ENCODE measurements at places on chromosomes 2 and 18.

- DNase-seq = no peak
These were observed 107.8 kb downstream of the MBD2 start for GRCh38 chr18:54116541-54117257.

- DNase-seq = peak; percentile 86
These were observed 77.7 kb upstream of the SMAD2 start for GRCh38 chr18:48007955-48008701.

- no peak for DNase-seq
These were observed 68.7 kb upstream of the STK39 start for GRCh38 chr2:168316073-168316440.

DNA sequence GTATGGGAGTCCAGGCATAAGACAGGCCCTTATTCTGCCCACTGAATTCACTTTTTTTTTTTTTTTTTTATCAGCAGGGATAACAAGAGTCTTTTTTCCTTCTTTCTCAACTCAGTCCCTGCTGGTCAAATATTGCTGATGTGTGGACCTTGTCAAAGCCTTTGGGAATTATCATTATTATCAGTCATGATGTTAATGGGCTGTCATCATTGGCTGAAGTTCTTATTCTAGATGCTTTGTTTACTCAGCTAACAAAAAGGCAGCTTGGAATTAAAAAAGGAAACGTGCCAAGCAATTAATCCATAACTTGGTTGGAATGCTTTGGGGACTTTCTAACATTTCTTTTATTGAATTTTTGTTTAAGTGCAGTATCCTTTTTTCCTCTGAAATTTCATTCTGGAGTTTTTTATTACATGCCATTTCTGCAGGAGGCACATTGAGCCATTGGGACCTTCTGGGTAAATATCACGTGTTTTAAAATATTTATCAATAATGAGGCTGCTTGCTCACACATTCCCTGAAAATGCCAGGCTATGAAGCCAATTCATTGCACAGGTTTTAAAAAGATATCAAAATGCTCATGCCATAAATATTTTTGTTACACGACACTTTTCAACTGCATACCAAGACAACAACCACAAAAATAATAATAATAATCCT lies 246.3 kb downstream of the TXNL1 start:
- DNase-seq = no peak

- DNase-seq = no peak
These were observed 395.7 kb upstream of the SALL3 start for GRCh38 chr18:78583739-78584458.

DNA sequence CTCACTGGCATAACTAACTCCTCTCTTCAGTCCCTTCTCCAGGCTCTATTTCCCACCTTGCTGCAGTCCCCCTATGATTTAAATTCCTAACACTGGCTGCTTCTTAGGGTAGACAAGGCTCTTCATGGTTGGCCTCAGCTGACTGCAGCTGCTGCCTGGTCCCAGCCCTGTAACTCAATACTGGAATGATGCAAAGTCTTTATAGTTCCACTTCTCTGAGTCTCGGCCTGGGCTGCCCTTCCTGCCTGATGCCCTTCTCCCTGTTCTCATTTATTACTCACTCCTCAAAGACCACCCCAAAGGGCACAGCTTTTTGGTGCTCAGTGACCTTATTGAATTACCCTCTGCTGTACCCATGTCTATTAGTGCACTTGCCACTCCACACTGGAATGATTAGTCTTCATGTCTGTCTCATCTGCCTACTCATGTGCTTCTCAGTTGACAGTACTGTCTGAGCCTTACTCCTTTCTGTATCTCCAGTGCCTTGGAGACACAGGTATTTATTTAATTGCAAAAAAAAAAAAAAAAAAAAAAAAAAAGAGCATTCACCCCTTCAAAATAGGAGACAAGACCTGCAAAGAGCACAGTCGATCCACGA lies 199.4 kb upstream of the REV1 start:
- no peak for DNase-seq

DNA sequence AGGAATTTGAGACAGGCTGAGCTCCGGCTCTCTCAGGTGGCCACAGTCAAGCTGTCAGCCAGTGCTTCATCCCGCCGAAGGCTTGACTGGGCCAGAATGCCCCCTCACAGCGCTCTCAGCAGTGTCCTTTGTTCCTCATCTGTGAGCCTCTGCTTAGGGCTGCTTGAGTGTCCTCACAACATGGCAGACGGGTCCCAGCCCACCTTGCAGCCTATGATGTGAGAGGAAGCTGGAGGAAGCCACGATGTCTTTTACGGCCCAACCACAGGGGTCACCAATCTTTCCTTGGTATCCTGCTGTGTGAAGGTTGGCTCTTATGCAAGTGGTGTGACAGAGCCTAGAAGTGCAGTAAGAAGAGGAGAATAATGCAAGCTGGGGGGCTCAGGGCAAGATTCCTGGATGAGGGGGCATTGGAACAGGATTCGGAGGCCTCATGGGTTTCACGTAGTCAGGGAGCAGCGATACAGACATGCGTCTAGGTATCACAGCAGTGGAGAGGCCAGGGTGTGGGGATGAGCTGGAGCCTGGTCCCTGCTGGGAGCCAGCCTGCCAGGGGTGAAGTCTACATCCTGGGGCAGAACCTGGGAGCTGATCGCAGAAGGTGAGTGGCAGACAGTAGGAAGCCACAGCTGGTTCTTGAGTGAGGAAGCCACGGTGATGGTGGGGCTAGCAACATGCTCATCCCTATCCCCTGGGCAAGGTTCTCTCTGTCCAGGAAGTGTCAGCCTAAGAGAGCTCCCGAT lies 234.1 kb downstream of the GLI2 start:
- DNase-seq = no peak

DNA sequence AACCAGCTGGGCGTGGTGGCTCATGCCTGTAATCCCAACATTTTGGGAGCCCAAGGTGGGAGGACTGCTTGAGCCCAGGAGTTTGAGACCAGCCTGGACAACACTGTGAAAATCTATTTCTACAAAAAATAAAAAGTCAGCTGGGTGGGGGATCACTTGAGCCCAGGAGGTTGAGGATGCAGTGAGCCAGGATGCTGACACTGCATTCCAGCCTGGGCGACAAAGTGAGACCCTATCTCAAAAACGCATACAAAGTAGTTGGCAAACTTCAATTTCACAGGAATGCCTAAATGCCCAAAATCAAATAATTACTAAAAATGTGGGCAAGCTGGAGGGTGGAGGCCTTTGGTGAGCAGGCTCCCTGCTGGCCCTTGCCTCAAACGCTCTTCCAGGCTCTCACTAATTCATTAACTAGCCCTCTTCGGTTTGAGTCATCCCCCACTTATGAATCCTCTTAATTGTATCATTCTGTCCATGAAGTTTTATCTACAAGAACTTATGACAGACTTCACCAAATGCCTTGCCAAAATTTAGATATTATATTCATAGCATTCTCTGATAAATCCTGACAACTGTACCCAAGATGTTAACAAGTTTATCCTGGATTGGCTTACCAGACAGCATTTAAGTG lies 68.7 kb upstream of the ZFP36L2 start:
- no peak for DNase-seq

DNA sequence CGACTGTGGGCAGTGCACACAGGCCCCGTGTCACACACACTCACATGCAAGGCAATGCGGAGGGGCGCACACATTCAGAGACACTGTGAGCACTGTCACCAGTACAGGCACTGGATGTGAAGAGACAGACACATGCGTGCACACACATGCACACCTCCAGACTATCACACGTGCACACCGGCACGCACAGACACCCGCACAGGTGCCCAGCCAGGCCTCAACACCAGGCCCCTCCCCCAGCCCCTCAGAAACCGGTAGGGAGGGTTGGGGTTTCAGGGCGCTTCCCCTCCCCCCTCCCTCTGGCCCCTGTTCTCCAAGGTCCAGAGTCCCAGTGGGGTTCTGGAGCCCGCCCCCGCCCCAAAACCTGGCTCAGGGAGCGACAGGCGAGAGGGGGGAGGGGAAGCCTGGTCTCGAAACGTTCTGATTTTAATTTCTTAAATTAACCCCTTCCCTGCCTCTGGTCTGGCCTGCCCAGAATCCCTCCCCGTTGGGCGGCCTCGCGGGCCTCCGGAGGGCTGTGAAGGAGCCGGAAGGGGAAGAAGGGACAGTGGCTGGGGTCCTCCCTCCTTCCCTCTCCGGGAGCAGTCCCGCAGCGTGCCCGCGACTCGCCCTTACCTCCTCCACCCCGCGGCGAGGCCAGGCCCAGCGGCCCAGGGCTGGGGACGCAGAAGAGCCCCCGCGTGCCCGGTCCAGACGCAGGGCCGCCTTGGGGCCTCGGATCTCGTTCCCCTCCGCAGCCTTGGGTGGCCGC lies 558 bp downstream of the FBXO41 start:
- no peak for DNase-seq

GRCh38 chr2:27003857-27004256 lies 28.9 kb upstream of the TMEM214 start:
- no peak for DNase-seq

DNA sequence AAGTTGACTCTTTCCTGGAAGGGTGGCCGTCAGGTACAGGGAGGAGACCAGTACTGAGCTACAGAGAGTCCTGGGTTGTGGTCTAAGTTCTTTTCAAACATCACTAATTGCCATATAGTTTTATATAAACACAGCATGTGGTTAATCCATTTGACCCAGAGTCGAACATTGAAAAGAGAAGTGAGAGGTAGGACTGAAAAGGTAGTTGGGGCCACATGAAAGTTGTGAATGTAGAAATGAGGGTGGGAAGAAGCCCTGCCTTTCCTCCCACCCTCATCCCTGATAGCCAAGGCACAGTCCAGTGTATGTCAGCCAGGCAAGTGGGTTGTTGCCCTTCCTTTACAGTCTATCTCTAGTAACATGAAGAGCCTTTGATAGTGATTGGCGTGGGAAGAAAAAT lies 4.4 kb downstream of the DDX18 start:
- no peak for DNase-seq

- no peak for DNase-seq
These were observed 75.4 kb downstream of the CSRNP3 start for GRCh38 chr2:165544897-165545296.

- DNase-seq = no peak
These were observed 107.4 kb downstream of the TMEM200C start for GRCh38 chr18:5787936-5788335.

DNA sequence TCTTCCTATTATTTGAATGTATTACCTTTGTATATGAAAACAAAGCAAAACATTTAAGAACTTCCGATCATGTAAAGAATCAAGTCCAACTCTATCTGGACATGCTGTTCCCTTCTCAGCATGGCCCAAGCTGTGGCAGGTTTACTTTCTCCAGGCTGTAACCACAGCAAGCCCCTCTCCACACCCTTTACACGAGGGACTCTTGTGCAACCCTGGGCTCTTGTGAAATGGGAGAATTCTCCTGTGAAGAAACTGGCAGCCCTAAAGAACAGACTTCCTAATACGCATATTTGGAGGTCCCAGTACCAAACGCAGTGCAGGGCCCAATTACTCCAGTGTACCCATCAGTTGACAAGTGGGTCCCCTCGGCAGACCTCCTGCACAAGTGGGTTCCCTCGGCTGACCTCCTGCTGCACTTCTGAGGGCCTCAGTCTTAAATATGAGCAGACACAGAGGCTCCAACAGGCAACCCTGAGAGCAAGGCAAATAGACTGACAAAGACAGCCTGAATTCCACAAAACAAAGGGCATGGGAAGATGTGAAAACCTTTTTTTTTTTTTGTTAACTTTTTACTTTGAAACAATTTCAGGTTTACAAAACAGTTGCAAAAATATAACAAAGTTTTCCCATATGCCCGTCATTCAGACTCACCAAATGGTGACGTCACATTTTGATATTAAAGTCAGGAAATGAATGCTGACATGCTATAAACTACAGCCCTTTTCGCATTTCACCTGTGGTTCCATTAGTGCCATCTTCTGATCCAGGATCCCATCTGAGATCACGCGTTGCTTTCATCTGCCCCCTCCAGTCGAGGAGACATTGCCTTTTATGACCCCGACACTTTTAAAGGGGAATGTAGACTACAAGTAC lies 78.2 kb downstream of the FBXO15 start:
- DNase-seq = no peak

GRCh38 chr2:240439698-240440151 lies 4.3 kb downstream of the GPC1 start:
- DNase-seq = no peak

- no peak for DNase-seq
These were observed 89.4 kb upstream of the SLC38A11 start for GRCh38 chr2:165044505-165045303.

DNA sequence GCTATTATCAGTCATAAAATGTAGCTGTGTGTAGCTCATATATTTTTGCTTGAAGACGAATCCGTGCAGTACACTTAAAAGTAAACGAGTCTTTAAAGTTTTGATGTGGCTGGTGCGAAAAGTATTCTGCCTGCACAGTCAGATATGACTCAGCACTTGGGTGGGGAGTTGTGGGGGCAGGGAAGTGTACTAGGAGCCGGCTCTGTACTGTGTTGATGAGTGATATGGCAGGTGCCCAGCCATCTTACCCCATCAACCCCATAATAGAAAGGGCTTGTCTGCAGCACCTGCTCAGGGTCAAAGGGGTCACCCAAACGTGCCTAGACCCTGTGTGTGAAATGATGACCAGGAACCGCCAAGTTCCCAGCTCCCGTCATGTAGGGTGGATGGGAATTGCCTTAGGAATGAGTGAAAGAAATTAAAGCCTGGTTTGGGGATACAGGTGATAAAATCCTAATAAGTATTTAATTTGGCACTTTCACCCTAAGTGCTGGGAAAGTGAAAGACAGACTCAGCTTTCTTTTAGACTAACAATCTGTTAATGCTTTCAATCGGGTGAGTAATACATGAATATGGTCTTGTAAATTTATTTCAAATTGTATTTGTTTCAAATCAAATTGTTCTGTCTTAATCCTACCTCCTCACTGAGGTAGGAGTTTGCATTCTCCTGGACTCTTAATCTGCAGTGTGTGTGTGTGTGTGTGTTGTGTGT lies 48.0 kb downstream of the BCL2L11 start:
- no peak for DNase-seq

GRCh38 chr2:151289972-151290866 lies 751 bp upstream of the NMI start:
- DNase-seq = no peak

GRCh38 chr2:232604535-232604934 lies 28.9 kb upstream of the EFHD1 start:
- no peak for DNase-seq

- DNase-seq = peak; percentile 31
These were observed 787 bp upstream of the TBR1 start for GRCh38 chr2:161415034-161415986.

DNA sequence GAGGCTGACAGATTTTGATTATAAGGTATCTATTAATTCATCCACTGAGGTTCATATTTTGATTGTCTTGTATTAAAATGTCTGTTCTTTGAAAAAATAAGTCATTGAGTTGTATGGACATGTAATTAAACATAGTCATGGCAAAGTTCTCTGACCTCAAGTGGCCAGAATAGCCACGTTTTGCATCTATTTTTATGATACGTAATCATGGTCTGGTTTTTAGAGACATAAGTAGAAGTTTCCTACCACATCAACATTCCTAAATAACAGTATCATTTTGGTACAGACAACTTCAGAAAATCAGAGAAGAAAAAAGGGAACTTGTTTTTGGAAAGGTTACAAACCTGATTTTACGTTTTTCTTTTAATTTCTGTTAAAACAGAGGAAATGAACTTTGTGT lies 47.6 kb downstream of the COL5A2 start:
- no peak for DNase-seq
